ENCODE measurements at places on chromosomes 5 and 9.
A peak's percentile ranks its signal among the peaks of the same experiment; 100 is the strongest.

- H3K36me3 ChIP-seq: no peaks in the 10 kb centered on the region
- peak overlapping the region; percentile 35 for H3K27ac ChIP-seq
- H3K27me3 ChIP-seq: peaks cover 15% of the 10 kb centered on the region
- DNase-seq: peak; percentile 29
- H3K4me1 ChIP-seq: no peaks in the 10 kb centered on the region
- H3K4me3 ChIP-seq: no peak overlapping the region
Observed at GRCh38 chr9:114953959-114954358, 23.6 kb upstream of the TNFSF8 start.

- H3K36me3 ChIP-seq: no peaks in the 10 kb centered on the region
- H3K27me3 ChIP-seq: no peaks in the 10 kb centered on the region
- H3K27ac ChIP-seq: peak overlapping the region; percentile 80
- no peak overlapping the region for H3K4me3 ChIP-seq
Observed at GRCh38 chr5:120443607-120444006, 20.5 kb upstream of the PRR16 start.

GRCh38 chr5:59923465-59923864 is 29.9 kb upstream of the PDE4D start:
- H3K27ac ChIP-seq: no peak overlapping the region
- H3K36me3 ChIP-seq: no peaks in the 10 kb centered on the region
- no peak overlapping the region for H3K4me3 ChIP-seq
- DNase-seq: no peak

DNA sequence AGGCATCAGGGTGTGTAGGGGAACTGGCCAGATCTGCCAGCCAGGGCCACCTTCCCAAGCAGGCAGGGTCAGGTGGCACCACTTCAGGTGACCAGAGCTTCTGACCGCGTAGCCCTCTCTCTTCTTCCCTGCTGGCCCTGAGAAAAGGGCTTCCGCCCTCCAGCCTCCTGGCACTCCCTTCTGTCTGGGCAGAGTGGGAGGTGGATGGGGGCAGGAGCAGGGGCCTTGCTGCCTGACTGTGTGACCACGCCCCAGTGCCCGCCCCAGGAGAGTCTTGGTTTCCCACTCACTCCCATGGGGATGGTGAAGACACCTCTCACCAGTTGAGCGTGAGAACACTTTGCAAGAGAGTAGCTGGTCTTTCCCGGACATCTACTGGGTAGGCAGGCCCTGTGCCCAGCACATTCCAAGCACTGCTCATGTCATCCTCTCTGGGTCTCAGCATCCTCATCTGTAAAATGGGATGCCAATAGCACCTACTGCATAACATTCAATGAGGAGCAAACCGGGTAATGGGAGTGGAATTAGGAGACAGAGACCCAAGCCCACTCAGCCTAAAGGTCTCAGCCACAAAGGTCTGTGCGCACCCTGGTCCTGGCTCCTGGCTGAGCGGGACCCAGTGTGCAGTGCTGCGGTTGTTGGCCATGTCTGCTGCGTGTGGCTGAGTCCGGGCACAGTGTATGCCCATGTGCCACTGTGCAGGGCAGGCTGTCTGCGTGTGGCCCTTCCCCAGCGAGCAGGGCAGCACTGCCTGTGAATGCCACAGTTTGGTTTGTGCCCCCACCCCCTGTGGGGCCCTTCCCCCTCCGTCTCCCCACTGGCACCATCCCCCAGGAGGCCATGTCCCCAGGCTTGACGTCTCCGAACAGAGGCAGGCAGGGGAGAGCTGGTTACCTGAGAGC is 179.1 kb upstream of the IER5L start:
- H3K27me3 ChIP-seq: no peaks in the 10 kb centered on the region
- DNase-seq: no peak
- no peak overlapping the region for H3K27ac ChIP-seq
- H3K36me3 ChIP-seq: no peaks in the 10 kb centered on the region
- H3K4me3 ChIP-seq: no peak overlapping the region

GRCh38 chr5:149782018-149782894 is 52.1 kb downstream of the PPARGC1B start:
- H3K27me3 ChIP-seq: no peaks in the 10 kb centered on the region
- H3K4me1 ChIP-seq: peaks cover 72% of the 10 kb centered on the region
- DNase-seq: no peak
- no peak overlapping the region for H3K4me3 ChIP-seq

DNA sequence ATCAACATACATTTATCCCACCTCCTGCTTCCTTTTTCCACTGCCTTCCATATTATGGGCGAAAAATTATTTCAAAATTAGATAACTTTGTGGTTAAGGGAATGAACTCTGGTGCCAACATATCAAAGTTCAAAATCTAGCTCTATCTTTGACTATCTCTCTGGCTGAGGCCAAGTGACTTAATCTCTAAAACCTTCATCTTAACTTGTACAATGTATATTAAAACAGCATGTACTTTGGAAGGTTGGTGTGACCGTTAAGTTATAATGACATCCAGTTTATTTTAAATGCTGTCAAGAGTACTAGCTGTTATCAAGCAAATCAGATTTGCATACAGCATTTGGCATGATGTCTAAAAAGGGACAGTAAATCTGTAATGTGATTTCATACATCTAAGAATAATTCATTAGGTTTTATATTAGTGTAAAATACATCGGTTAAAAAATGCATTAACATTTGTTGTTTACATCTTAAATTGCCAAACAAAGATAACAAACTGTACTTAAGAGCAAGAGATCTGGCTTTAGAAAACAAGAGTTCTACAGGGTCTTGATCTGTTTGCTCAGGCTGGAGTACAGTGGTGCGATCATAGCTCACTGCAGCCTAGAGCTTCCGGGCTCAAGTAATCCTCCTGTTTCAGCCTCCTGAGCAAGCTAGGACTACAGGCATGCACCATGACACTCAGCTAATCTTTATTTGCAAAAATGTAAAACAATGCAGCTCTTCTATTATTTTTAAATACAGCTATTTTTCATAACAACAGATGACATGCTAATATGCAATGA is 102.8 kb downstream of the CDH18 start:
- no peak overlapping the region for H3K4me3 ChIP-seq
- H3K36me3 ChIP-seq: no peaks in the 10 kb centered on the region
- H3K4me1 ChIP-seq: no peaks in the 10 kb centered on the region
- no peak overlapping the region for H3K27ac ChIP-seq
- no peak for DNase-seq

GRCh38 chr9:137445275-137445807 is 4.2 kb upstream of the ENTPD8 start:
- H3K4me3 ChIP-seq: no peak overlapping the region
- DNase-seq: peak; percentile 74
- H3K4me1 ChIP-seq: peaks cover 4% of the 10 kb centered on the region
- H3K27ac ChIP-seq: no peak overlapping the region
- H3K36me3 ChIP-seq: peaks cover 3% of the 10 kb centered on the region

GRCh38 chr9:126490871-126491567 is 122.7 kb upstream of the LMX1B start:
- DNase-seq: no peak
- no peak overlapping the region for H3K27ac ChIP-seq
- no peaks in the 10 kb centered on the region for H3K27me3 ChIP-seq

- H3K4me3 ChIP-seq: no peak overlapping the region
- H3K27me3 ChIP-seq: no peaks in the 10 kb centered on the region
- no peak overlapping the region for H3K27ac ChIP-seq
Observed at GRCh38 chr5:170809551-170809950, 26.0 kb downstream of the GABRP start.

DNA sequence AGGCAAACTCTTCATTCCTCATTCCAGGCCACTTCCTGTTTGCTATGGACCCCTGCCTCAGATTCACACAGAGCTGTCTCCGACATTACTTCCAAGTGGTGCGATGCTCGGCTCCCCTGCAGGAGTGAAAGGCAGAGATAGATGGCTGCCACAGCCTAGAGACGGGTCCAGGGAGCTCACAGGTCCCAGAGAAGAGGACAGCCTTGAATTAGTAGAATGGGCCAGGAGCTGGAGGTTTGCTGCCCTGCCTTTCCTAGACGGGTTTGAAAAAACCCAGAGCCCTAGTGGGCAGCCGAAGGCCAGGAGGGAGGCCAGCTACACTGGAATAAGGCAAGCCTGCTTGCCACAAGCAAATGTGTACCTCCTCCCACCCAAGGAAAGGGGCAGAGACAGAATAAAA is 1.8 kb downstream of the ANKRD34B start:
- H3K4me1 ChIP-seq: no peaks in the 10 kb centered on the region
- H3K27ac ChIP-seq: no peak overlapping the region
- H3K27me3 ChIP-seq: peaks cover 74% of the 10 kb centered on the region
- no peaks in the 10 kb centered on the region for H3K36me3 ChIP-seq
- H3K4me3 ChIP-seq: no peak overlapping the region

GRCh38 chr9:116990592-116990991 is 303.5 kb downstream of the TRIM32 start:
- H3K4me1 ChIP-seq: no peaks in the 10 kb centered on the region
- DNase-seq: no peak
- H3K4me3 ChIP-seq: no peak overlapping the region
- H3K27ac ChIP-seq: no peak overlapping the region

DNA sequence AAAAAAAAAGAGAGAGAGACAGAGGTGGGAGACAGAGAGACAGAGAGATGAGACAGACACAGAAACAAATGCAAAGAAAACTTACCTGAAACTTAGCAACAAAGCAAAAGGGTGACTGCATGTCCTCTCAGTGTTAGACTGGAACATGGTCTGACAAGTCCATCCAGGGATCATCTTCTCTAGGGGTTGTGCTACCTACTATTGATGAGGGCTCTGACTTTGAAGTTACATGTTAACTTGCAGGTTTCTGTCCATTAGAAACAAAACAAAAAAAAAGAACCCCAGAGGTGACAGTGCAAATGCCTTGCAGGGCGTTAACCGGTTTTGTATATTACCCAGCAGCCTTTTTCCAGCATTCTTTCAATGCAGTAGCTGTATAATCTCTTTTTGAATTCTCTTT is 13.6 kb upstream of the SPARC start:
- no peak for DNase-seq
- no peaks in the 10 kb centered on the region for H3K36me3 ChIP-seq
- no peak overlapping the region for H3K4me3 ChIP-seq
- H3K27me3 ChIP-seq: no peaks in the 10 kb centered on the region

DNA sequence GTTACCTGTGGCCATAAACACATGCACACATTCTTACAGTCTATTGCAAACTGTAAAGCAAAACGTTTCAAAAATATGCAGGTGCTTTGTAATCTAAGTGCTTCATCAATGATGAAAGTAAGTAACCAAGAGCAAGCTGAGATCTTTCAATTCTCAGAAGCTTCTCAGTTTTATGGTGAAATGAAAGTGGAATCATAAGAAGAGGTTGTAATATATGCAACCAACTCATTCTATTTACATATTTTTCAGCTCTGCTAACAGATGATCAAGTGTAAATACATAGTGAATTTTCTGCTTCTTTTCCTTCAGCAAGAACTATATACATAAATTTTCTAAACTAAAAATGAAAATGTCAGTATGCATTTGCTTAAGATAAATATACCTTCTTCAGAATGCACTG is 33.1 kb upstream of the PRDM9 start:
- no peaks in the 10 kb centered on the region for H3K4me1 ChIP-seq
- H3K27ac ChIP-seq: no peak overlapping the region
- no peak overlapping the region for H3K4me3 ChIP-seq
- H3K36me3 ChIP-seq: no peaks in the 10 kb centered on the region

DNA sequence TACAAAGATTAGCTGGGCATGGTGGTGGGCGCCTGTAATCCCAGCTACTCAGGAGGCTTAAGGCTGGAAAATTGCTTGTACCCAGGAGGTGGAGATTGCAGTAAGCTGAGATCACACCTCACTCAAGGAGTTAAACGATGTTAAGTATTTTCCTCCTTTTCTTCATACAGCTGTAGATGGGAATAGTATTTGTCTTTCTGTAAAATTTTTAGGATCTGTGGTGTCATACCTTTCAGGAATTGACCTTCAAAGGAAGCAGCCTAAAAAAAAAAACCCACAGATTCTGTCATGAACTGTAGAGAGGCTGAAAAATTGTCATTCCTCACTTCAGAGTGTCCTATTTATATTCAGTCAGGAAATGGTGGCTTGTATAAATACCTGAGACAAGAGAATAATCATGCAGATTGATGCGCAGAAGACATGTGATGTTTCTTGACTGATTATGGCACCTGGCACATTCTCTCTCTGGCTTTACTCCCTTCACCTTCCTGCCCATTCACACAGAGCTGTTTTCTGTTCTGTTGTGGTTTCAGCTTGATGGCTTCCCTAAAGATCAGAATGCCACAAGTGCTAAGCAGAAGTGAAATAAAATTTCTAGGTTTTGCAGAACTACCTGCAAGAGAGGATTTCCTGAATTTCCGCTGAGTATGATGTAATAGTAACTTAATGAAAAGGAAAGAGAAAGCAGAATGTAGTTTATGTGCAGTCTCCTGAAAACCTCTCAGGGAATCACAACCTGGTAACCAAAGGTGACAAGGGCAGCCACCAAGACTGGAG is 3.8 kb downstream of the IFNA1 start:
- no peaks in the 10 kb centered on the region for H3K36me3 ChIP-seq
- H3K27me3 ChIP-seq: no peaks in the 10 kb centered on the region
- no peak overlapping the region for H3K4me3 ChIP-seq
- no peak overlapping the region for H3K27ac ChIP-seq
- no peak for DNase-seq
- no peaks in the 10 kb centered on the region for H3K4me1 ChIP-seq

DNA sequence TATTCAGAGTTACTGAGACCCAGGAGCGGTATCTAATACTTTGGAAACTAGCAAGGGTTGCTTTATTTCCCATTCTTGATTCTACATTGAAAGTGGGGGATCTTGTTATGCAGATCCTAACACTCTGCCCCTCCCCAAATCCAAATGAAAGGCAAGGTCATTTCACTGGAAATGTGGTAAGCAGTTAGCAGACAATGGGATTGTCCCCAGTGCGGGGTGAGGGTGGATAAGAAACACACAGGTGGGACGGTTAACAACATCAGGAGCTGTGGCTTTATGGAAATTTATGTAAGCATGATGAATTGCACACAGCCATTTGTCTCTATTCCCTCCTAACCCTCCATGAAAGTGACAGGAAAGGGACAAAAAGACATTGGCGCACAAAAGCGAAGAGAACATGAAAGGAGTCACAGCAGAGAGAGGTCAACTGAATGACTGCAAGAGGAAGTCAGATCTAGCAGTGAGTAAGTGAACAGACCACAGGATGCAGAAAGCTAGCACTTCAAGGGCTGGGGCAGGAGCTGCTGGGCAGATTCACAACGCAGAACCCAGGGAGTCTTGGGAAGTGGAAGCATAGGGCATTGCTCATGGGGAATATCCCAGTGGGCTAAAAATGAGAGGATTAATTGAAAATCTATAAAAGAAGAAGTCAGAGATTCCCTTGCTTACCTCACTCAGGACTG is 184.4 kb downstream of the HSD17B3 start:
- H3K27ac ChIP-seq: no peak overlapping the region
- H3K4me3 ChIP-seq: no peak overlapping the region
- H3K36me3 ChIP-seq: no peaks in the 10 kb centered on the region
- H3K4me1 ChIP-seq: no peaks in the 10 kb centered on the region

- H3K27ac ChIP-seq: no peak overlapping the region
- no peaks in the 10 kb centered on the region for H3K4me1 ChIP-seq
- no peak for DNase-seq
- no peak overlapping the region for H3K4me3 ChIP-seq
Observed at GRCh38 chr5:77569409-77569808, 69.1 kb downstream of the OTP start.

DNA sequence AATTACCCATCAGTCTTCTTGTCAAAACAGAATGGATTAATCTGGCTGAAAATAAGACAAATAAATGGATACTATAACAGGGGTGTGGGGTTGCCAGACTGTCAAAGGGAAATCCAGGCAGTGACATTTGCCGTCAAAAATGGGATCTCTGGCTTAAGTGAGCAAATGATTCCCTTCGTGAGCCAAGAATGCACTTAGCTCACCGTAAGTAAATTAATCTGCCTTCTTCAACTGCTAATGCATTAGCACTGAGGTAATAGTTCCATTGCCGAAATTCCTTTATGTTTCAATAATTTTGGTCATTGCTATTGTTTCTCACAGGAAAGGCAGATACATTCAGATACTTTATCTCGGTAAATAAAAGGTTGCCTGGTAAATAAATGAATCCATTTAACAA is 377.8 kb downstream of the KIAA0825 start:
- no peaks in the 10 kb centered on the region for H3K36me3 ChIP-seq
- H3K4me3 ChIP-seq: no peak overlapping the region
- DNase-seq: no peak
- H3K4me1 ChIP-seq: peaks cover 2% of the 10 kb centered on the region

Data from heart left ventricle (tissue), 16 donors.